ENCODE measurements at places on chromosomes 5 and 9.
A peak's percentile ranks its signal among the peaks of the same experiment; 100 is the strongest.

DNA sequence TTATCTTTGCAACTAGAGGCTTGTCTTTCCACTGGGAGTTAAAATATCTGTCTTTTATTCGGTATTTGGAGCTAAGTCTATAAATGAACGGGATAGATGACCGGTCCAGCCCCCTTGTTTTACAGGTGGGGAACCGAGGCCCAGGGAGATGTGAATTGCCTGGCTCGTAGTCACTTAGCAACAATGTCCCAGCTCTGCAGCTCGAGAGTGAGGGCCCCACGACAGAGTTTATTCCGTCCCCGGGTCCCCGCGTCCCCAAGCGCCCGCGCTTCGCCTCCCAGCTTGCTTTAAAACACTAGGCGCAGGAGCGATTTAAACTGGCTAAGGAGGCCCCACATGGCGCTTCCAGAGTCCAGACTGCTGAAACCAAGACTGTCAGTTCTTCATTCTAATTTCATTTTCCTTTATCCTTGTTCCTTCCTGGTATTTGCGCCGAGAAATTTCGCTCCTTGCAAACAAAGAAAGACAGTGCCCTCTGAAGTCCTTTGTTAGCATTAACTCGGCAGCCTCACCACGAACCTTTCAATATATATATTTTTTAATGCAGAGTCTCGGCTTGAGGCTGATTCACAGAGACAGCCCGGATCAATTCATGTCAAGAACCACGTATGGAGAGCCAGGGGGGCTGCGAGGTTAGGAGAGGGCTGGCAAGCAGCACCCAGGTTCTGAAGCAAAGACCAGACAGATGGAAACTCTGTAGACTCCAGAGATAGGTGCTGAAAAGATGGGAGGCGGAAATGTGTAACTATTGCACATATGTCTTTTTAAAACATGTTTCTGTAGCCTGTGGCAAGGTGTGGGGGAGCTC, 1.4 kb upstream of the ENC1 start:
- peak; percentile 21 for DNase-seq

DNA sequence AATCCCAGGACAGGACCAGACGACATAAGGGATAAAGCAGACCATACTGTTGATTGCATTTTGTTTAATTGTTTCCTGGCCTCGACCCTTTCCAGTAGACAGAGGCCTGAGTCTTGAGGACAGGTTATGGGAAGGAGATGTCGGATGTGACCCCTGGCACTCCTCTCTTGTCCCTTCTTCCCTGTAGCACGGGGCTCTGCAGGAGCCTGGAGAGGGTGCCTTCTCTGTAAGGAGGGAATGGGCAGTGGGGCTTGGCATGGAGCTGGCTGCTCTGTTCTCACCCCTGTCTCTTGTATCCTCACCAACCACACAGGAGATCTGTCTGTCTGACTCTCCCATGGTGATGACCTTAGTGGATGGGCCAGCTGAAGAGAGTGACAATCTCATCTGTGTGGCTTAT, 40.1 kb upstream of the SLC2A8 start:
- DNase-seq, result no peak

DNA sequence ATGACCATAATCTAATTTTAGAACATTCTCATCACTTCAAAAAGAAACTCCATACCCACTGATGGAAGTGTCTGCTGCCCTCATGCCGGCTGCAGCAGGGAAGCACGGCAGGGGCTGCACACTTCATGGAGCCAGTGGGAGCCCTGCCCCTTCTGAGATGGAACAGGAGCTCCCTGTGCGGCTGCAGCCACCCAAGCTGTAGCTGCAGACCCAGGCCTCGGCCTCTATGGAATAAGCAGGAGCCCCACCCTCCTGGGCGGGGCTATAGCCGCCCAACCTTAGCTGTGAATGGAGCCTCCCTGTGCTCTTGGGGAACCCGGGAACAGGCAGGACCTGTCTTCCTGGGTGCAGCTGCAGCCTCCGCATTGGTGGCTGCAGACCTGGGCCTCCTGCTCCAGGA, 128.5 kb downstream of the NUDT12 start:
- DNase-seq, result no peak

- DNase-seq, result no peak
Observed at GRCh38 chr5:176501333-176501732, 35.9 kb downstream of the RNF44 start.

DNA sequence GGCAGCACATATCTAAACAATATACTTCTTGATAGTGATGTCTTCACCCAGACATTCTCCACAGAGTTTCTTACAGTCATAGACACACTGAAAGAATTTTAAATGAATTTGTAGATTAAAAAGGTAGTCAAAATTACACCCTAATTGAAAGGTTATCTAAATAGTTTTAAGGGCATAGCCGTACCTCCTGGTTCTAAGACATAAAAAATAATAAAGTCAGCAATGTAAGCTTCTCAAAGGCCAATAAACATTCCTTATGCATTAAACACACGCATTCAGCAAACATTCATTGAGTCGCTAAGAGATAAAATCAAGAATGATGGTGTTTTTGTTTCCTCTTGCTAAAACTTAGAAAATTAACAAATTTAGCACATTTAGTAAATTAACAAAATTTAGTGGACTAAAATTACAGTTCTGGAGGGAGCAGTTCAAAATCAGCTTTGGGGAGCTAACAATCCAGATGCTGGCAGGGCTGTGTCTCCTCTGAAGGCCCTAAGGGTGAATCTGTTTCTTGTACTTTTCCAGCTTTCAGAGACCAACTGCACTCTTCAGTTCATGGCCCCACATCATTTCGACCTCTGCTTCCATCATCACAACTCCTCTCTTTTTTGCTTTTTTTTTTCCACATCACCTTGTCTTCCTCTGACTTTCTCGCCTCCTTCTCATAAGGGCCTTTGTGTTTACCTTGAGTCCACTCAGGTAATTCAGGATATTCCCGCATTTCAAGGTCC, 516.5 kb downstream of the DNAH5 start:
- no peak for DNase-seq

- no peak for DNase-seq
Observed at GRCh38 chr9:20357037-20357432, 265.3 kb downstream of the MLLT3 start.

DNA sequence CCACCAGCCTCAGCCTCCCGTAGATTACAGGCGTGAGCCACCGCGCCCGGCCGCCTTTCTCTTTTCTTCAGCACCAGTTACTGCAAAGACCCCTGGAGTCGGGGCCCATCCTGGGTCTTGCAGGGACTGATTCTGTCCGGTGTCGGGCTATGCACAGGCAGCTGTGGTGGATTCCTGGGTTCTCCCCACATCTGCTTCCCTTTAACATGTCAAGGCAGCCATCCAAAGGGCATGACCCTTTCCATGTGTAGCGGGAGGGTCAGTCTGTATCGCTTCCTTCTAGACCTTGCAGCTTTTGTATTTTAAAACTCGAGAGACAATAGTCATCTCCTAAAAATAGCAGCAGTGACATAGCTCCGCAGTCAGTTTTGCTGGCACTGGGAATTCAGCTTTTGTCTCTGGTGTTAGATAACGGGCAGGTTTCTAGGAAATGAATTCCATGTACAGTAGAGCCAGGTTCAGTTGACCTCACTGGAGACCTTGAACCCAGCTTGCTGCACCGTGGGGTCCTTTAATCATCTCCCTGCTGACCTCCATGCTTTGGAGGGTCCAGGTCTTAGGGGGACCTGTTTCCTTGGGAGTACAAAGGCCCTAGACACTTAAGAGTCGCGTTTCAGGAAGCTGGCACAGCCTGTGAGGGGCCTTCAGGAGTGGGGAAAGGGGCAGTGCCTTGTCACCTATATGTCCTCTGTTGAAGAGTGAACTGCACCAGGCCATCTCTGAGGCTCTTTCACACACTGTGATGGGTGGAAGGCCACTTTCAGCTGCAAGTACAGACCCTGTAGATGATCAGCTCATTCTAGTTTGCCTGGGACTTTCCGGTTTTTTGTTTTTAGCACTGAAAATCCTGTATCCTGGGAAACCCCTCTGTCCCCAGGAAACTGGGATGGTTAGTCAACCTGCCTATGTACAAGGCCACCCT, 13.8 kb downstream of the ANKRD33B start:
- no peak for DNase-seq

- no peak for DNase-seq
Observed at GRCh38 chr5:124701016-124701415, 45.4 kb downstream of the ZNF608 start.

GRCh38 chr5:133483406-133484090, 128.8 kb downstream of the FSTL4 start:
- DNase-seq, result no peak

DNA sequence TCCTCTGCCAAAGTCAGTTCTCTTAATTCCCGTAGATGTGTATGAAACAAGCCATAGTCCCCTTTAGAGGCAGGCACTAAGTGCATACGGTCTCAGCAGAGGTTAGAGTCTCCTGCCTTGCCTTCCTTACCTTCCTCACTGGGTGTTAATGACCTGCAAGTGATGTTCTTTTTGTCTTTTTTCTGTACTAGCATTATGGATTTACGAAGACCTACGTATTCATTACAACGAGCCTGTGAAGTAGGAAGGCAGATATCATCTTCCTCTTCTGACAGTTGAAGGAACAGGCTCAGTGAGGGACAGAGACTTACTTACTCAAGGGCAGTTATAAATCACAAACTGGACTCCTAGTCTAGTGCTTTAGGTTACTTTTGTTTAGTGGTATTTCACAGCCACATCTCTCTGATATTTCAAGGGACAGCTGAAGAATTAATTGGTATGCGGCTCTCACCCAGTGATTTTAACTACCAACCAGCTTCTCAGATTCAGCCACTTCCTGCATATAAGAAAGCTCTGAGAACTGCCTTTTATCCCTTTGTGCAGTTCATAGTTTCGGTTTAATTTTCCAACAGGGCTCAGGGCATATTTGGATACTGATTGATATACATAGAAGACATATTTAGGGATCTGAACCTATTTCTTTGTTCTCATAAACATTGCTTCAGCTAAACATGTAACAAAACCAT, 85.1 kb upstream of the CKMT2 start:
- no peak for DNase-seq

- no peak for DNase-seq
Observed at GRCh38 chr9:98187926-98188325, 4.5 kb downstream of the CORO2A start.

DNA sequence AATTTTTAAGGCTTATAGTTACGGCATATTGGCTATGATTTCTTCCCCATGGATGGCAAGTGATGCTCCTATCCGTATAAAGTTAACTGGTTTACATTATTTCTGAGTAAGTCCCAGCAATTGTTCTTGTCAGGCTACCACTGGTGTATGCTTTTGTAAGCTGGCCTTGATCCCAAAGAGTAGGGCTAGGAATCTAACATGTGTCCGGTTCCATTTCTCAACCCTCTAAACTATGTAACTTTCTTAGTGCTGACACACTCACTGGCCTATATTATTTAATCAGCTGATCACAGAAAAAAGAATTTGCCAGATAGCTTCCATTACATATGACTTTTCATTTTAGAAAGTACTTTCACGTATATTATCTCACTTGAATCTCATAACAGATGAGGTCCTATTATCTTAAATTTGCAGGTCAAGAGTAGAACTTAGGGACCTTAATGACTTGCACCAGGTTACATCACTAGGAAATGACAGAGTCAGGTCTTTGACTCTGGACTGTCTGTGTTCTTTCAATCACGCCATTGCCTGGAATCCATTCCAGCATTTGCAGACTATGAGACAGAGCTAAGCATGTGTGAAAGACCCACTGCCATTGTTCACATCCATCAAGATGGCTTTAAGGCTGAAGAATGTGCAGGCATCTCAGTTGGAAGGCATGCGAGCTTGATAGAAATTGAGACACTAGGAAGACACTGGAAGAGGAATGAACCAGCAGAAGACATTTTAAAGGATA, 362.9 kb downstream of the ARRDC3 start:
- no peak for DNase-seq

DNA sequence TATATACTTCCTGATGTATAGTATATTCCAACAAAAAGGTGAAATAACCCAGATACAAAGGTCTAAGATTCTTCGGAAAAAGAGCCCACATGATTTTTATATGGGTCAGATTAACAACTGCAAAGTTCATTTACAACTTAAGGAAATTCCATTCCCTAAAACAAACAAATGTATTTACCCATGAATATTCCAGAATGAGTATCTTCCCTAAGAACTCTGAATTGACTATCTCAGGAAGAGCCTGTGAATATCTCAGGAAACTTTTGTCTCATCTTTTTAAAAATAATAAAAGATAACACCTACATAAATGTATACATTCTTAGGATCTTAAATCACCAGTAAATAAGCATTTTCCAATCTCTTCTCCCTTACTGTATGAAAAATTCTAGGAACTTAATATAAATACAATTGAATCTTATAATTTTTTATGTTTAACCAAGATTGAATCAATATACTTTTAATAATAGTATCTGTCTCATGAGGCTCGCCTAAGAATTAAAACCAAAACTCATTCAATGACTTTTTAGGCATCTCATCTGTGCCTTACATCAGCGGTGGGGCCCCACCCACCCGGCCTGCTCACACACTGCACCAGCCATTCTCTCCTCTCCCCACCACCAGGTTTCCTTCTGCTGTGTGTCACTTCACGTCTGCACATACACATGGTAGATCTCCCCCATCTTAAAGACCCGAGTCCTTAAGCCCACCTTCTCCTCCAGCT, 78.1 kb downstream of the RAPGEF1 start:
- peak; percentile 81 for DNase-seq

- no peak for DNase-seq
Observed at GRCh38 chr9:88757406-88758010, 222.5 kb downstream of the NXNL2 start.

GRCh38 chr5:153658606-153659005, 168.1 kb downstream of the GRIA1 start:
- no peak for DNase-seq

DNA sequence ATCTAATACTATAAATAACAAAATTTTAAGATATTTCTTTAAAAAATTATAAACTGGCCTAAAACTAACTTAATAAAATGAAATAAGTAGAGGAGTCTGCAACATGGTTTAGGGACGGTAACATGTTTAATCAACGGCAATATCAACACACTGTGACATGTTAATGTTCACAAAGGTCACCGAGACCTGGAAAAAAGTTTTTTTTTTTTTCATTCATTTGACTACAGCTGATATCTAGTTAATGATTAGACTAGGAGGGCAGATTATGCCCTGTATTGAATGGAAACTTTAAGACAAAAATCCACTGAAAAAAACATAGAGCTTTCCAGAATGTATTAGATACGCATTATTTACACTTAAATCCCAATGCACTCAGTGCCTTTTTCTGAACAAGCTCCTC, 67.0 kb upstream of the CDK5RAP2 start:
- DNase-seq, result no peak

GRCh38 chr9:134784577-134785305, 95.9 kb upstream of the FCN2 start:
- DNase-seq, result no peak

- DNase-seq, result no peak
Observed at GRCh38 chr9:113343732-113344231, 3.7 kb upstream of the WDR31 start.

- no peak for DNase-seq
Observed at GRCh38 chr9:88342246-88342645, 46.0 kb upstream of the SPIN1 start.

DNA sequence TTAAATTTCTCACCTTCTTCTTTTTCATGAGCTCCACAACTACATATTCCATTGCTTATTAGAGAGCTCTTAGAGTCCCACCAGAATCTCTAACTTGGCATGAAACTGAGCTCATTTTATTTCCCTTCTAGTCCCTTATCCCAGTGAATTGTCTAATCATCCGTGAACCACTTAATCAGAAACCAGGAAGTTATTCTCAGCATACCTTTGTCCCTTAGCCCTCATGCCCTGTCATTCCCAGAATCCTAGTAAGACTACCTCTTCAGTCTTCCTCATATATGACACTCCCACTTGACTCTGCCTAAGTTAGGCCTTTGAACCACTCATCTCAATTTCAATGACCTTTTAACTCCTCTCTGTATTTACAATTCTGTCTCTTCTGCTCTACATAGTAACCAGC, 93.0 kb upstream of the PAPPA start:
- no peak for DNase-seq
